ENCODE measurements at places on chromosomes 12 and 14.
A peak's percentile ranks its signal among the peaks of the same experiment; 100 is the strongest.

- peak; percentile 46 for DNase-seq
Measured at GRCh38 chr12:86914721-86915120, 658.5 kb upstream of the MGAT4C start.

- no peak for DNase-seq
Measured at GRCh38 chr12:89267404-89267803, 84.9 kb downstream of the DUSP6 start.

GRCh38 chr12:72966684-72967083 is 694.5 kb downstream of the TRHDE start:
- DNase-seq, result no peak

GRCh38 chr12:12518464-12518845 is 44.2 kb downstream of the DUSP16 start:
- DNase-seq, result no peak

GRCh38 chr12:103503546-103504480 is 8.0 kb upstream of the C12orf42 start:
- DNase-seq, result no peak

DNA sequence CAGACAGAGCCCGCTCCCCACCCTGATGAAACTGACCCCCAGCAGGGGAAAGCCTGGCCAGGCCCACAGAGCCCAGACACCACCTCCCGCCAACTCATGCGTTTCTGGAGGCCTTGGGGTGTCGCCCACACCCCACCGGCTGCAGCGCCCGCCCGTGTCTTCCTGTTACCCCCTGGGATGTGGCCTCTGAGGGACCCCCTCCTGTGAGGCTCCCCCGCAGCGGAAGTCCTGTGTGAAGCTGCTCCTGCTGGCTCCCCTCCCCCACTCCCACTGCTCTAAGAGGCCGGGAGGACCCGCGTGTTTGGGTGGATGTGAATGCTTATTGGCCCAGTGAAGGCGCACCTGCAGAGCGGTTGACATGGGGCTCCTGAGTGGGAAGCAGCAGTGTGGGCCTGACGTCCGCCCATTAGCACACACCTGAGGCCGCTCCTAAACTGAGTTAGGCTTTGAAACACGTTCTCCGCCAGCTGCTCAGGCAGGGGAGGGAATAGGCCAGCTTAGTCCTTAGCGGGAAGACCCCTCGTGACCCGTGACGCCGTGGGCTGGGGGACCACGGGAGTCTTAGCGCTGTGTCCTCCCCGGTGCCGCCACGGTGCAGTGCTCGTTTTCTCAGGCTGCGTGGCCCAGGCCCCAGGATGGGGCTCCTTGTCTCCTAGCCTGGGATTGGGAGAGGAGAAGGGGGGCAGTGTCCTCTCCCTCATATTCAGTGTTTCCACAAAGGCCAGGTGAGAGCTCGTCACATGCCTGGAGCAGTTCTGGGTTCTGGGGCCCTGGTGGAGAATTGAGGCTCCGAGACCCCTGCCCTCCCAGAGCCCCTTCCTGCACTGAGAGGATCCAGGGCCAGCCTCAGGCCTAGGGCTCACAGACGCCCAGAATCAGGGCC is 323.4 kb upstream of the SFSWAP start:
- DNase-seq, result no peak

GRCh38 chr12:27610374-27610773 is 85.9 kb upstream of the REP15 start:
- no peak for DNase-seq

DNA sequence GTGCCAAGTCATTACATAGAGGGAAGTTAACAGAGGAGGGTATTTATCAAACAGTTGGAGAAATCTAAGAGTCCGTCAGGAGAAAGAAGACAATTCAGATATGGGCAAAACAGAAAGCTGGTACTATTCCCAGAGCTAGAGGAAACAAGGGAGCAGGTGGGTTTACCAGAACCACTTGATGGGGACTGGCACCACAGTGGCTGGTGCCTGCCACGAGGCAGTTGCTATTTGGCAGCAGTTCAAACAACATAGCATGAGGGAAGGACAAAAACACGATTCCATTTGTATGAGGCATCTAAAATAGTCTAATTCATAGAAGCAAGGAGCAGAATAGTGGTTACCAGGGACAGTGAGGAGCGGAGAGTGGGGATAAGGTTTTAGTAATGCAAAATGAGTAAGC is 24.6 kb upstream of the KLRD1 start:
- DNase-seq, result no peak

DNA sequence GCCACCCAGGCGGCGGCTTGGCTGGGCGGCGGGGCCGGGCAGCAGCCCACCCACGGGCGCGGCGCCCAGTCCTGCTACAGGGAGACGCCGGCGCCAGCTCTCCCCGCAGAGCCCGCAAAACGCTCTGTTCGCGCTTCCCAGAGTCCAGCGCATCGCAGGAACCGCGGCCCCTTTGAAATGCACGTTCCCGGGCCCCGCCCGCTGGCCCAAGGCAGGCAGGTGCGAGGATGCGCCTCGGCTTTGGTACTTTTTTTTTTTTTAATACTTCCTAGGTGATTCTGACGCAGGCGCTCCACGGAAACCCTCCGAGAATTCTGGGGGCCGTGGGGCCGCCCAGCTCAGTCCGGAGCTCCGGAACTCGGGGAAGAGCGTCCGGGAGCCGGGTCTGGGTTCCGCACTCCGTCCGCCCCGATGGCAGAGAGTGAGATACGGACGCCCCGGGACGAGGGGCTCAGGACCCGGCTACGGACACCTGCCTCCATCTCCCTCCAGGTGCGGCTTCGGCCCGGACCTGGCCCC is 483 bp downstream of the POC1B start:
- peak; percentile 27 for DNase-seq

DNA sequence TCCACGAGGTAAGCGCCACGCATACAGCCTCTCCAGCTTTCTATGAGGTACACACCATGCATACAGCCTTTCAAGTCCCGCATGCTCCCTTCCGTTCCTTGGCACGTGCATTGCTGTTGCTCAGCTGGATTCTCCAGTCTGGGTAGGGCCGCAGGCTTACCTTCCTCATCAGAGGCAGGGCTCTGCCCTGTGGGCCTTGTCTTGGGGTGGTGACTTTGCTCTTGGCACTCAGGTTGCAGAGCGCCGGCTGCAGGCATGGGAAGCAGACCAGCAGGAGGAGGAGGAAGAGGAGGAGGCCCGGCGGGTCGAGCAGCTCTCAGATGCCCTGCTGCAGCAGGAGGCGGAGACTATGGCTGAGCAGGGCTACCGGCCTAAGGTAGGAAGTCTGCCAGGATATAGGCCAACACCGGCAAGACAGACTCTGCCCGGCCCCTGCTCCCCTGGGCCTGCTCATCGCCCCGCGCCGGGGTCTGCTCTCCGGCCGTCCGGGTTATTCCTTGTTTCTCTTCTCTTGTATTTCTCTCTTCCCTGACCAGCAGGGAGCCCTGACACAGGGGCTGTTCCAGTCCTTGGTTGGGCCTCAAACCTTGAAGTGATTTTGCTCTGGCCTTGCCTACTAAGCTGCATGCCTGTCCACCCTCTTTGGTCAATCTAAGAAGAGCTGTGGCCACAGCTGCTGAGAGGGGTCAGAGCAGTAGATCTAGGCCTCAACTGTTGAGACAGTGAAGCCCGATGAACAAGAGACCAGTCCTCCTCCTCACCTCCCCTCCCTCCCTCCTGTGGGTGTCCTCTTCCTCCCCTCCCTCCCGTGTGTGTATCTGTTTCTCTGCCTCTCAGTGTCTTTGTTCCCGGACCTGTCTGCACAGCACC is 15.3 kb downstream of the TCHP start:
- no peak for DNase-seq

DNA sequence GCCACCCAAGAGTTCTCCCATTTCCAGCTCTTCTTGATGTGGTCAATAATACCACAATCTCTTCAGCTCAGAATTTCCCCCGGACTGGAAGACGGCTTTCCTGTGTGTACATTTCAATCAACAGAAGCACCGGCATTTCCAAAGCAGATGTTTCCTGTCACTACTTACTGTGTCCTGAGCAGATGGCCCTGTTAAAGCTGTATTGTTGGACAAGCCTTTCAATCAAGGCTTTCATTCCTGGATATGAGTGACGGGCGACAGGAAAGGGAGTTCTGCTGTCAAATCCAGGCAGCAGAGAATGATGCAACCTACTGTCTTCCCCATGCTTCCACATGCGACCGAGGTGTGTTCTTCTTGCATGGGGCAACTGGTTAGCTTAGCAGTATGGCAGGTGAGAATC is 76.4 kb upstream of the CCDC60 start:
- no peak for DNase-seq

GRCh38 chr14:104541905-104542465 is 37.6 kb upstream of the C14orf180 start:
- no peak for DNase-seq

- no peak for DNase-seq
Measured at GRCh38 chr12:110248096-110248447, 33.0 kb upstream of the ATP2A2 start.

GRCh38 chr12:5333096-5333495 is 98.8 kb upstream of the NTF3 start:
- no peak for DNase-seq

- DNase-seq, result no peak
Measured at GRCh38 chr14:75662966-75663365, 1.9 kb downstream of the TTLL5 start.

GRCh38 chr12:110247340-110248095 is 33.5 kb upstream of the ATP2A2 start:
- no peak for DNase-seq

- no peak for DNase-seq
Measured at GRCh38 chr14:67480011-67480410, 8.5 kb downstream of the TMEM229B start.

DNA sequence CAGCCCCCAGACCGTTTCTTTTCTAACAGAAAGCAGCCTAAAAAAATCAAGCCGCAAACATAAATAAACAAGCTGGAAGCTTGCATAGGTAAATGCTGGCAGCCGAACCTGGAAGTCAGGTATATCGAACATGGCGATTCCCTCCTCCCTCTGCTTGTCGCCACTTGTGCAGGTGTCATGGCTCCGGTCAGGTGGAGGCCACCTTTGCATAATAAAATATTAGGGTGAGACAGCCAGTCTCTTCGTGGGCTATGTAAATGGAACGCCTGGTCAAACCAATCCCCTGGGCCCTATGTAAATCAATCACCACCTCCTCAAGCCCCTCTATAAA is 223.9 kb upstream of the DAAM1 start:
- no peak for DNase-seq

DNA sequence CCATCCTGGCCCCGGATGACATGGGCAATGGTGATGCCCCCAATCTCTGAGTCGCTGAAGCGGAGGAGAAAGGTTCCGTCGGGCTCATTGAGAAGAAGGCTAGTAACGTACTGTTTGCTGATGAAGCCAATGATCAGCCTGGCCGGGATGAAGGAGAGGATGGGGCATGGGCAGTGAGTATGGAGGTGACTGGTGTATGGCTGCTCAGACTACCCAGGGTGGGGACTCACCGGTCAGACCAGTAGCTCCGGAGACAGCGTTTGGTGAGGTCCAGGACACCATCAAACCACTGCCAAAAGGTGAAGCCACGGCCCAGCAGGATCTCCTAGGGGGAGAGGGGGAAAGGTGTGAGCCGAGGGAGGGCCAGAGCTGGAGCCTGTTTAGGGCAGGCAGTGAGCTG is 10.9 kb downstream of the NAB2 start:
- DNase-seq, result no peak

DNA sequence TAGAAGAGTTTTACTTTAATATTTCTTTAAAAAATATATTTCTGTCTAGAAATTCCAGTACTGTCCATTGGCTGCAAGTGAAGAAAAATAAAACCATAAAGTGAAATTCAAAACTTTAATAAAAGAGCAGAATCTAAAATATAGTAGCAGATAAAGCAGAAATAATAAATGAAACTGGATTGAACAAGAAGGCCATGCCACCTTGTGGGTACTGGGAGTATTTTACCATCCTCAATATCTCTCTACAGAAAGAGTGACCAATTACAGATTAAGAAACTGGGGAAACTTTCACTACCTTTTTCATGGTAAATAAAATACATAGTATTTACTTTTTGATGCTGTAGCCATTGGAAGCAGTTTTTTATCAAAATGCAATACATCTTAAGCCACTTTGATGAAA is 220.5 kb downstream of the BCAT1 start:
- DNase-seq, result no peak

- DNase-seq, result peak; percentile 84
Measured at GRCh38 chr12:49198431-49199155, 9.7 kb upstream of the TUBA1A start.

DNA sequence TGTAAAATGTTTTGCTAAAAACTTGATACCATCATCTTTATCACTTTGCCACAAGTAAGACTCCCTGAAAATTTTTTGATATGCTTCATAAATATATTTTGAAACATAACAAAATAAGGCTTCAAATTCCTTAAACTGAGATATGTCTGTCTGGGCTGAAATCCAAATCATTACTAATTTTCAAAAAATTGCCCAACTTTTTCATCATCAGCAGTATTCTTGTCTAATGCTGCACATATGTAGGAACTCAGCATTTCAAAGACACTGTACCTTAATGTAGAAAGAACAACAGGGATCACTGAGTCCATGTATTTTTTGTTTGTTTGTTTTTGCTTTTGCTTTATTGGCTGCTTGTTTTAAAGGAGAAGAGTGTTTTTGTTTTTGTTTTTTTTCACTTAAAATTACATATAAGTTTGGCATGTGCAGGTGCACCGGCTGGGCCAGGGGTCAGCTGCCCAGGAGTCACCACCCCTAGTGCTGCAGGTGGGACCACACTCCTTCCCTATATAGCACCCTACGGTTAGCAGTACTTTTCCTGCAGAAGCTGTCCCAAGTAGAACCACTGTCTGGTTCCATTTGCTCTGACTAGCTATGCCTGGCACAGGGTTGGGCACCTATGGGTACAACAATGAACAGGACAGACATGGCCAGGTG is 231.2 kb downstream of the PIK3C2G start:
- peak; percentile 87 for DNase-seq

GRCh38 chr12:54166567-54167499 is 22.0 kb downstream of the SMUG1 start:
- no peak for DNase-seq

DNA sequence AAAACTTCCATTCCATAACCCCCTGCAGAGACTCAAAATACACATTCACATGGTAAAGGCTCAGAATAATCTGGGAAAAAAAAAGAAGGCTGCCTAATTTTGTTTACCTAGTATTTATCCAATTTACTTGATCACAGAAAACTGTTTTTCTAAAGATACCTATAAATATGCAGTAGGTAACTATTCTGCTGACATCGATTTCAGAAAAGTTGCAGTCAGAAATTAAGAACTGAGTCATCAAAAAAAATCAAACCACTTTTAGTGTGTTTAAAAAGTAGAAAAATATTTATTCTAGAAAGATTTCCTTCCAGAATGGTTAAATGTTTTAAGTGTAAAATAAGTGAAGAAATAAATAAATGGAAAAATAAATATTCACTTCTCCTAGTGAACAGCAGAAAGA is 254.5 kb upstream of the CAND1 start:
- no peak for DNase-seq

DNA sequence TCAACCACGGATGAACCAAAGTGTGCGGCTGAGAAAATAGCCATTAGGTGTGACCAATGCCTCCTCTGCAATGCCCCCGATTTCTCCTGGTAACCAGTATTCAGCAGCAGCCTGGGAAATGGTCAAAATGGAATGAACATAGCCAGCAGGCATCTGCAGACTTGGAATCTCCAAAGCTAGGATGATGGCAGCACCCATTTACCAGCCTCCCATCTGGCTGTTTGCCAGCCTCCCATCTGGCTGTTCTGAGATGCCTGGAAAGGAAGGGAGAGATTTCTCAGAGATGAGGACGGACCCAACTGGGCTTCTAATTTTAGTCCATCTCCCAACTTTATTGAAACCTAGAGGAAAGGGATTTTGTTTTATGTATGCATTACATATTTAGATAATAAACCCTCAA is 16.2 kb downstream of the CLMN start:
- no peak for DNase-seq

- peak; percentile 60 for DNase-seq
Measured at GRCh38 chr12:45973526-45973925, 16.8 kb downstream of the SCAF11 start.

GRCh38 chr12:57190037-57190436 is 26.6 kb upstream of the NXPH4 start:
- no peak for DNase-seq
